HCEC 1CT (cell line): ENCODE measurements at places on chromosomes 11 and 22.
A peak's percentile ranks its signal among the peaks of the same experiment; 100 is the strongest.

DNA sequence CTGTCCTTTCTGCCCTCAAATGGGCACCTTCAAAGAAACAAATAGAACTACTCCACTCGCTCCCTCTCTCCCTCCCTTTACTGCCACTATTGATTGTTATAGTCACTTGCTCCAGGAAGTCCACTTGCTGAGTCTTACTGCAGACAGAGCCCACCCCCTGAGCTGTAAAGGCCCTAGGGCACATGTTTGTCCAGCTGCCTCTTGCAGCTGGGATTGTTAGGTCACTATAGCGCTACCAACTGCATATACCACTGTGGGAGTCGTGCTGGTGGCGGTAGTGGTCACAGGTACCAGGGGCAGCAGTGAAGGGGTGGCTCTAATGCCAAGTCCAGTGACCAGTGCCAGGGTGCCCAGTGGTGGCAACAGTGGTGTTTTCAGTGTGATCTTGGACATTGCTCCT lies 4.4 kb upstream of the SREBF2 start:
- no peak for DNase-seq

DNA sequence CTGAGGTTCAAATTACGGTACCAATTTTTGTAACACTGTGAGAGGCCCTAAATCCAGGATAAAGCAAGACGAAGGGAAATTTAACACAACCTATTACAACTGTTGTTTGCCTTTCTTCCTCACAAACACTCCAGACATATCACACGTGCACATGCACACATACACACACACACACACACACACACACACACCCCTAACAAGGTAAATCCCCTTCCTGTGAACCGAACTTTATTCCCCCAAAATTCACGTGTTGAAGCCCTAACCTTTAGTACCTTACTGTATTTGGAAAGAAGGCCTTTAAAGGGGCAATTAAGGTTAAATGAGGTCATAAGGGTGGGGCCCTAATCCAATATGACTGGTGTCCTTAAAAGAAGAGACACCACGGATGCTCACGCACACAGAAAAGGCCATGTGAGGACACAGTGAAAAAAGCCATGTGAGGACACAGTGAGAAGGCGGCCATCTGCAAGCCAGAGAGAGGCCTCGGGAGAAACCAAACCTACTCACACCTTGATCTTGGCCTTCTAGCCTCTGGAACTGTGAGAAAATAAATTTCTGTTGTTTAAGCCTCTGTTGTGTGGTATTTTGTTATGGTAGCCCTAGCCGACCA lies 1.8 kb downstream of the SERGEF start:
- DNase-seq = no peak

- DNase-seq = no peak
Measured at GRCh38 chr11:1932105-1932480, 12.6 kb downstream of the TNNT3 start.

GRCh38 chr11:67452141-67452952 lies at the start of gene GPR152:
Gene GPR152, minus strand, starts transcription at chr11:67452729. Its CDS starts 5 bp downstream, at chr11:67452724.
- DNase-seq = no peak

DNA sequence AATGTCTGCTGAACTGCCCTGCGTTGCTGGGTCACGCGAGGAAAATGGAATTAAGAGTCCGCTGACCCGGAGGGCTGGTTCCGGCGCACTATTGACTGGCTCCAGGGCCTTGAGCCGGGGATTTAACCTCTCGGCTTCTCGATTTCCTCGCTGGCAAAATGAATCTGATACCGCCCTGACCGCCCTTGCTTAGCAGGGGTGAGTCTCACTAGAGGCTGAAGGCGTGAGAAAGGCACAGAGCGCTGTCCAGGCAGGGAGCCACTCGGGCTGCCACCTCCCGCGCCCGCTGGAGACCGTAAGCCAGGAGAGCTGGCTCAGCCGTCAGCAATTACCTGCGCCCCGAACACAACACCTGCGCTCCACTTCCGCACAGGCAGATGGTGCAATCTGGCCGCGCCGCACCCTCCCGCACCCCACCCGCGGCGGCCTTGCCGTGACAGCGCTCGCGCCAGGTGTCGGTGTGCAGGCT lies 65.6 kb downstream of the BUD13 start:
- DNase-seq = no peak

- no peak for DNase-seq
Measured at GRCh38 chr22:39152024-39152510, 413 bp downstream of the CBX7 start.

- DNase-seq = no peak
Measured at GRCh38 chr11:11592146-11592684, 29.6 kb downstream of the GALNT18 start.

GRCh38 chr11:65334696-65335295 lies 1.1 kb downstream of the DPF2 start:
- no peak for DNase-seq

DNA sequence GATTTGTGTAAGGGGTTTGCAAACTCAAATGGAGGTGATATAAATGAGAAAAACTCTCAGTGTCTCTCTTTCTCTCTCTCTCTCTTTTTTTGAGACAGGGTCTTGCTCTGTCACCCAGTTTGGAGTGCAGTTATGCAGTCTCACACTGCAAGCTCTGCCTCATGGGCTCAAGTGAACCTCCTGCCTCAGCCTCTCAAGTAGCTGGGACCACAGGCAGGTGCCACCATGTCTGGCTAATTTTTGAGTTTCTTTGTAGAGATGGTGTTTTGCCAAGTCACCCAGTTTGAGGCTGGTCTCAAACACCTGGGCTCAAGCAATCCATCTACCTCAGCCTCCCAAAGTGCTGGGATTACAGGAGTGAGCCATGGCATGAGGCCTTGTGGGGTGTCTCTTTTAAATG lies 2.9 kb downstream of the BIRC3 start:
- no peak for DNase-seq

DNA sequence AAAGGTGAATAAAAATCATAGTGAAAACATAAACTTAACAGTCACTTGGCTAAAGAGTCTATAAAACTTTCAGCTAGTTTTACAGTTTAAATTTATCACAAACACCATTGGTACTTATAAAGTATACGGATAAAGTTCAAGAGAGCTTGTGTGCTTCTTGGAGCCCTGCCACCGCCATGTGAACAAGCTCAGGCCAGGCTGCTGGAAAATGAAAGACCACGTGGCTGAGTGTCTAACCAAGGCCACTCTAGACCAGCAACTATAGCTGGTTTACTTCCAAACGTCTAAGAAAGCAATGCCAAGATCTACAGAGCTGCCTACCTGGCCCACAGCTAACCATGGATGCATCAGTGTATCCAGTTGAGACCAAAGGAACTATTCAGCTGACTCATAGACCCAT lies 66.3 kb upstream of the API5 start:
- DNase-seq = no peak

GRCh38 chr11:67372993-67373647 lies at the start of gene CLCF1:
Gene CLCF1, minus strand, starts transcription at chr11:67373598. Its CDS starts 59 bp downstream, at chr11:67373539.
- peak; percentile 57 for DNase-seq

GRCh38 chr11:117170210-117170609 lies 8.3 kb upstream of the SIDT2 start:
- DNase-seq = no peak

DNA sequence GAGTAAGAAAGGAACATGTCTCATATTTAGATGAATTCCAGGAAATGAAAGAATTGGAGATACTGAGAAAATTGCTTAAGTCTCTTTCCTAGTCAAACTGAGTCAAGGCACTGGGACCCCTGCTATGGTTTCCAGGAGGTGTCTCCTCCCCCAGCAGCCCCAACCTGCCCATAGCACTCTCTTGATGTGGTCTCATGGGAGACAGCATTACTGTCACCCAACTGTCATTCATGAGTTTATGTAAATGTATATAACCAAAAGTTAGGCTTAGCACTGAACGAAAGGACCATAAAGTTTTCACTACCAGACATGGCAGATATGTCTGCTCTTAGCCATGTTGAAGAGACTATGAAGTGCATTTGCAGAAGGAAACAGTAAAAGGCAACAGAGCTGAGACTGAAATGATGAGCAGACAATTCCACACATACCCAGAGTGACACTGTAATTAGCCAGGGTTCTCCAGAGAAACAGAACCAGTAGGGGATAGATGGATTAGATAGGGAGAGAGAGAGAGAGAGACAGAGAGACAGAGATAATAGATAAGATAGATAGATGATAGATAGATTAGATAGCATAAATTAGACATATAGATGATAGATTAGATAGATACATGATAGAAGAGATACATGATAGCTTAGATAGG lies 328.1 kb downstream of the BRD1 start:
- no peak for DNase-seq

GRCh38 chr11:120024046-120024445 lies 113.9 kb downstream of the TRIM29 start:
- DNase-seq = no peak

GRCh38 chr11:57192316-57192715 lies 10.6 kb downstream of the LRRC55 start:
- DNase-seq = no peak

DNA sequence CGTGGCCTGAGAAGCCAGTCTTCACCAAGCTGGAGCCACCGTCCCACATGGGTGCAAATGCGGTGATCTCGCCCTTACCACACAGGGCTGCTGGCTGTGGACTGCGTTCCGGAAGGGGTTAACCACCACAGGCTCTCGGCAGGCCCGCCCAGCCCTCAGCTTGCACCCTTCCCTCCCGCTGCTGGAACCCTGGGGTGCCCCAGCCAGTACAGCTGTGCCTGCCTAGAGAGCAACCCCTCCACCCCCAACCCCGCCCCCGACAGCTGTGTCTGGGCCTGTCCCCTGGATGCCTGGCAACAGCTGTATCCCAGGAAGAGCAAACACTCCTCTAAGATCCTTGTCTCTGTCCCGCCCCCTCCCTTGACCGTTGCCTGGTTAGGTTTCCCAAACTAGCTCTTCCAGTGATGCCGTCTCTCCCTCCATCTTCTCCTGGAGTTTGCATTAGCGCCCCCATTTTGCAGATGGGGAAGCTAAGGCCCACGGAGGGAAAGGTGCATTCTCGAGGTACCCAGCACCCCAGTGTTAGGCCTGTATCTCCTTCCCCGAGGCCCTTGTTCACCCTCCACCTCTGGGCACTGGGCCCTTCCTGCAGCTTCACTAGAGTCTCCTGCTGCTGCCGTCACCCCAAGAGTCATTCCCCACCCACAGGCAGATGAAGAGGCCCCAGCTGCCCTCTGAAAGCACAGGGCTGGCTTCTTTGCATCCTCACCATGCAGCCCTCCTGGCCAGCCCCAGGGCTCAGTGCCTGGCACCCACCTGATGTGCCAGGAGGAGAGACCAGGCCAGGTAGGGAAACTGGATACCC lies 12.6 kb upstream of the COX8A start:
- DNase-seq = peak; percentile 41

DNA sequence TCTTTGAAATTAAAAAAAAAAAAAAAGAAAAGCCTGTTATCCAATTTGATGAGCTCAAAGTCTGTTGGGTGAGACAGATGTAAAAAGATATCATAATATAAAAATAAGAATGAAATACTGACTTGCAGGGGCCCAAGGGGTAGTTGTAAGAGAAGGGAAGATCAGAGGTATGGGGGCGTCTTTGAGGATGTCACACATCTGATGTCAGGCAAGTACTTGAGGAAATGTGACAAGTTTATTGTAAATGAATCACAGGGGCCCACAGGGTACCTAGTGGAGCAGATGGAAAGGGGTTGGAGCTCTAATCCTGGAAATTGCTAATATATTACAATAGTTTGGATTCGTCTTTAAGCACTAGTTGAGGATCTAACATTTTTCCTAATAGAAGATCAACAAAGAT lies 131.6 kb downstream of the MAML2 start:
- DNase-seq = no peak

- DNase-seq = no peak
Measured at GRCh38 chr11:8196749-8197148, 27.9 kb upstream of the RIC3 start.

- no peak for DNase-seq
Measured at GRCh38 chr11:11558826-11559225, 63.0 kb downstream of the GALNT18 start.

GRCh38 chr11:118896472-118896913 lies 12.8 kb downstream of the CXCR5 start:
- DNase-seq = no peak

DNA sequence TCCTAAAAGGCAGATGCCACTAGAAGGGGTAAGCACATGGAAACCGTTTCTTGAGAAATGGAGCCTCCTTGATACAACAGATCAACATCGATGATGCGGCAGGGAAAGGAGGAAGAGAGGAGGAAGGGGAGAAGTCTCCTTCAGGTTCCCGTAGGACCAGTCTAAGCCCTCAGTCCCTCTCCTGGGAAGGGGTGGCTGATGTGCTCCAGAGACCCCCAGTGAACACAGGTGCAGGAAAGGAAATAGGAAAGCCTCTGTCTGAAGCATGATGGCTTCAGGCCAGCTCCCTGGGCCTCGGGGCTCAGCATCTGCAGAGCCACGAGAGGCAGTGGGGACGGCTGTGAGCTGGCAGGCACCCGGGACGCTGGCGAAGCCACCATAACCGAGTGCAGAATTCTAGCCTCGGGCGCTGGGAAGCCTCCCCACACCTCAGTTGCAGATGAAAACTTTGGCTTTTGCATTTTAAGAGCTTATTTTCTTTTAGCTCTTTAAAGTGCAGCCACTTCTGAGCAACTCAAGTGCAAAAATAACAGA lies 1.8 kb downstream of the SPATA19 start:
- DNase-seq = no peak

DNA sequence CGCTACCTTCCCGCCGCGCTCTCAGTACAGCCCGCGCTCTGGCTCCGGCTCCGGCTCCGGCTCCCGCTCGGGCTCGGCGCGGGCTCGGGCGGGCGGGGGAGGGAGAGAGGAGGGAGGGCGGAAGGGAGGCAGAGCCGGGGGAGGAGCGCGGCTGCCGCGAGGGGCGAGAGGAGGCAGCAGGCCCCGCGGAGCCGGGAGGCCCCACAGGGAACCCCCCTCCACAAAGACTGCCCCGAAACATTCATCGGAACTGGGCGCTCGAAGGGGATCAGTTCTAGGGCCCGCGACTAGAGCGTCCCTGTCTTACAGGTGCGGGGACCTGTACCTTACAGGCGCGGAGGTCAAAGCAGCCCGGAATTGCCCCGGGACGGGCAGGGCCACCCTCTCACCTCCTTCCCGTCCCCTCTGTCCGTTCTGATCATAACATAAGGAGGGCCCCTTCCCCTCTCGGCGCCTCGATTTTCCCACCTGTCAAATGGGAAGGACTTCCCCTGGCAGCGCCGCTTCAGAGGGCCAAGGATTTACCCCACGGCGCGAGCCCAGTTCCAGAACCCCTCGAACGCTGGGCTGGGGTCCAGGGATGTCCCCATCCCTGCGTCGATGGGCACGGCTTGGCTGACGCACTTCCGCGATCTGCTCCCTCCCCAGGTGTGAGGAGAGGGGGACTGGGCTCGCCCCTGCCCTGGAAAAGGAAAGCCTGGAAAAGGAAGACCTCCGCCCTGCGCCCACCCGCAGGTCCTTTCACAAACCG lies at the start of gene SHISA8:
TSS of gene SHISA8 (minus strand) at position 40 of the 751 bp plus-strand sequence. CDS start 407 bp downstream, outside the sequence.
- DNase-seq = no peak

- DNase-seq = no peak
Measured at GRCh38 chr11:70360211-70360610, 38.1 kb upstream of the CTTN start.

DNA sequence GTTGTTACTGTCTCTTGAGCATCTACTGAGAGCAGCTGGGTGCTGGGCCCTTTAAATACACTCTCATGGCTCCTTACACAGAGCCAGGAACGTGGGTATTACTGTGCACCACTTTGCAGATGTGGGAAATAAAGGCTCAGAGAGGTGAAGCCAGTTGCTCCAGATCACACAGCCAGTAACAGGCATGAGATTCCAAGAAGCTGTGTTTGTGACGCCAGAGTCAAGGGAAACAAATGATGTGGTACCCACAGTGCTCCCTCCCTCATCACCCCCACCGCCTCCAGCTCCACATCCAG lies 1.4 kb upstream of the PRDM11 start:
- DNase-seq = no peak
